ENCODE measurements at places on chromosomes 16 and 17.

DNA sequence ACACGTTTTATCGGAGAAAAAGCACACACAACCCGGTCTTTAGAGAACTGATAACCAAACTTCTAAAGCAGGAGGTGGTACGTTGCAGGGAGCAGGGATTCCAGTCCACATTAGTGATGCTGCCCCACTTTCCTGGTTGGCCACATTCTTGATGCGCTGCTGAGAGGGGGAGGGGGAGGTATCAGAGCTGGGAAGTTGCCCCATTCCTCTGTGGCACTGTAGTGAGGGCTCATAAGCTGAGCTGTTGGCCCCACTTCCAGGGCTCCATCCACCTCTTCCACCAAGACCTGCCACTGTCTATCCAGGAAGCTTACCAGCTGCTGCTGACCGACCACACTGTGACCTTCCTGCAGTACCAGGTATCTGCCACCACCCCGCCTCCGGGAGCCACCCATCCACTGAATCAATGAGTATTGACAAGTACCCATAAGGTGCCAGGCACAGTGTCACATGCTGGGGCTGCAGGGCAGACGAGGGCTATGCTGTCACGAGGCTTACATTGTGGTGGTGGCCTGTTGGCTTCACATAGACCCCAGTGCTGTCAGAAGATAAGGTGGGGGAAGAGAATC is 1.1 kb downstream of the TSEN54 start:
- no peak for DNase-seq

DNA sequence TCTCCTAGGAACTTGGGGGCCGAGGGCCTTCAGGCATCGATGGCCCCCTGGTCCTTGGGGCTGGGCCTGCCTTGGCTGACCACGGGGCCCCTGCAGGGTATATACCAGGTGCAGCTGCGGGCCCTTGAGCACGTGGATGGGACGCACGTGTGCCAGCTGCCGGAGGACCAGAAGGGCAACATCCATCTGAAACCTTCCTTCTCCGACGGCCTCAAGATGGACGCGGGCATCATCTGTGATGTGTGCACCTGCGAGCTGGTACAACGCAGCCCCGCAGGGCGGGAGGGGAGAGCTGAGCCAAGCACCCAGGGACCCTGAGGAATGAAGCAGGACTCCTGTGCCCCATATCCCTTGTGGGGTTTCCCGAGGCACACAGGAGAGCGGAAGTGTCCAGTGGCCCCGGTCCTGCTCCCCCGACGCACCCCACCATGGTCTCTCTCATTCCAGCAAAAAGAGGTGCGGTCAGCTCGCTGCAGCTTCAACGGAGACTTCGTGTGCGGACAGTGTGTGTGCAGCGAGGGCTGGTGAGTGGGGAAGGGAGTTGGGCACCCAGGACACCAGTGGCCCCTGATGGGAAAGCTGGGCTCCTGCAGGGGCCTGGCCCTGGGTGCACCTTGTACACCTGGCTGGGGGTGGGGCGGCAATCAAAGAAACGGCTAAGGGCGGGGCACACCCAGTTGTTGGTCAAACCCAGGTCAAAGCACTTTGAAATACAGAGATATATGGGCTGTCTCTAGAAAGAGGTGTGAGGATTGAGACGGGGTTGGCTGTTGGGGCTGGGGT is 10.6 kb downstream of the ITGB4 start:
- no peak for DNase-seq

DNA sequence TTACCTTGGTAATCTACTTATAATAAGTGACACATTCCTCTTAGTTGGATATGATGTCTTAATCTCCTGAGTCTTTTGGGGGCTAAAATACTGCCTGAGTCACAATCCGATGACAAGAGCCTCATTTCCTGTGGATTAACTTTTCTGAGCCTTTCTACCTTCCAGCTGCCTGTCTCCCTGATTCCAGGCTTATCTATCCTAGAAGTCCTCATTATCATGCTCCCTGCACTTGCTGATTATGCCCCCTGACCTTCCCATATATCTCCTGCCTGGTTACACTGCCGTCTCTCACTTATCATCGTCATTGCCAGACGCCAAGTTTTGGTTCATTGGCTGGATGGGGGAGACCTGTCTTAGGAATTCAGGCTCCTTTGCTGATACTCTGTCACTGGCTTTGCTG is 727.4 kb upstream of the CA10 start:
- no peak for DNase-seq

DNA sequence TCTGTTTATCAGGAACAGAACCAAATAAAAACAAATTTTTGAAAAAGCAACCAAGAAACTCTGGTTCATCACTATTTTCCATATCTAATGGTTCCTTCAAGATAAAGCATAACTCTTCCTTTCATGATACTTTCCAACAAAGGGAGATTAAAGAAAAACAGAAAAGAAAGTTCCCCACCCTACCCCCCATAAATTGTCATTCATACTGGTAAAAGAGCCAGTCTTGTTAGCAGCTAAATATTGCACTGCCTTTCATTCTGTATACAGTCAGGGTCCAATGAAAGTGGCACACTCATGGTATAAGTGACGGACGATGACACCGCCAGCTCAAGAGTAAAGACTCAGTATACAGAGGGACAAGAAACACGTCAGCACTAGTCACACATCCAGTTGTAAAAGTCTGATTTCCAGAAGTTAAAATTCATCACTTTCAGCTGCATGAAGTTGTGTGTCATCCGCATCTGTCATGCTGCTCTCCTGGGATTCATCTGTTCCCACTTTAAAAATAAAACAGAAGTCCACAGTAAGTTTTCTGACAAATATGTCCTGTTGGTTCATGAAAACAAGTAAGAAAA is 68.5 kb downstream of the CDC27 start:
- no peak for DNase-seq

GRCh38 chr16:979147-979546 is 2.4 kb upstream of the SOX8 start:
- DNase-seq = no peak

- no peak for DNase-seq
These were observed 13.2 kb downstream of the TMEM100 start for GRCh38 chr17:55709440-55709839.

GRCh38 chr17:53896047-53896446 is 73.3 kb downstream of the KIF2B start:
- no peak for DNase-seq

DNA sequence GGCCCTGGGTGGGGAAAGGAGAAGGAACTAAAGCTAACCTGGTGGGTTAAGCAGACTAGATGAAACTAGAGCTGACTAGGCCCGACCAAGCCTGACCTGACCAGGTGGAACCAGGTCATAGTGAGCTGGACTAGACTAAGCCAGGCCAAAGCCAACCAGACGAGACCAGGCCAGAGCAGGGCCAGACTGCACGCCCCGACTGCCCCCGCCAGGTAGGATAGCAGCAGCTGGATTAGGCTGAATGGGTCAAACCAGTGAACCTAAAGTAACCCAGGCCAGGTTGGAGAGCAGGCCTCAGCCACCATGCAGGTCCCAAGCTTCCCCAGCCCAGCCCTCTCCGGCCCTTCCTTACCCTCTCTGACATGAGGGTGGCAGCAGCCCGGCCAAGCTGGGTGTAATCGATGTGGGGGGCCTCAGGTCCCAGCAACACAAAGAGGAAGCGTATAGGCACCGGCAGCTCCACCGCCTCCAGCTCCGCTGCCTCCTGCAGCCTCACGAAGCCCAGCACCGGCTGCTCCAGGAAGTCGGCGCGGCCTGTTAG is 9.1 kb downstream of the SLC4A1 start:
- DNase-seq = no peak

- no peak for DNase-seq
These were observed 394.5 kb downstream of the GRIN2A start for GRCh38 chr16:9787717-9788116.

DNA sequence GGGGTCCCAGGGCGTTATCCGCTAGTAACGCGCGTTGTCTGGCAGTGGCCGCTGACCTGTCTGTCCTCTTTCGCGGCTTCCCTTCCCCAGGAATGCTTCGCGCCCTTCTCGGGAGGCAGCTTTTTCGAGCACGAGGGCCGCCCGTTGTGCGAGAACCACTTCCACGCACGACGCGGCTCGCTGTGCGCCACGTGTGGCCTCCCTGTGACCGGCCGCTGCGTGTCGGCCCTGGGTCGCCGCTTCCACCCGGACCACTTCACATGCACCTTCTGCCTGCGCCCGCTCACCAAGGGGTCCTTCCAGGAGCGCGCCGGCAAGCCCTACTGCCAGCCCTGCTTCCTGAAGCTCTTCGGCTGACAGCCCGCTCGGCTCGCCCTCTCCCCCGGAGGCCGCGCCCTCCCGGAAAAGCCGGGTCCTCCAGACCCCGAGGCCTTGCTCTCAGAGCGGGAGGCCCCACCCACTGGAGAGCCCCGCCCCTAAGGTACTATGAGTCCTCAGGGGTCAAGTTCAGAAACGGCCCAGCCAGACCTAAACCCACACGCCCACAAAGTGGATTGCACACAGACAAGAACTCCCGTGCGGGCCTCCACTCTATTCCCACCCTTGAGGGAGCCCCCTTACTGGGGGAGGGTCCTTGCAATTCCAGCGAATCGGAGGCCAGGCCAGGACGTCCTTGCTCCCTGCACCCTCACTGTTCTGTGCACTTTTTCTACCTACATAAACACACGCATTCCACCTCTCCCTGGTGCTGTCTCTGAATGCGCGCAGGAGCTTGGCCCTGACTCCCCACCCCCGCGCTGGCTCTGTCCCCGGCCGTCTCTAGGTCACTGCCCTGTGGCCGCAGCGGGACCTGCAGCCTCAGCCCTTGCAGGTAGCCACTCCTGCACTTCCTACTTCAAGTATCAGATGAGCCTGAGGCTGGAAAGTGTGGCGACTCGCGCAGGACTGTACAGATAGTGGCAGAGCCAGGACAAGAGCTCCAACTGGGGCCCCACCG is 5.4 kb upstream of the SLC5A2 start:
- DNase-seq = no peak

- DNase-seq = no peak
These were observed 174.6 kb upstream of the RPH3AL start for GRCh38 chr17:527247-527646.

- DNase-seq = no peak
These were observed 1.3 kb upstream of the UBALD2 start for GRCh38 chr17:76263896-76264295.

GRCh38 chr17:44774271-44775135 is 15.7 kb downstream of the ADAM11 start:
- DNase-seq = peak; percentile 92

GRCh38 chr16:89154390-89155183 is 17.0 kb upstream of the CDH15 start:
- no peak for DNase-seq

GRCh38 chr16:30526137-30526822 is at the start of gene ZNF768:
Gene ZNF768, minus strand, starts transcription at chr16:30526566. Its CDS starts 153 bp downstream, at chr16:30526413.
- peak; percentile 79 for DNase-seq

GRCh38 chr17:57269052-57269451 is 12.7 kb downstream of the MSI2 start:
- no peak for DNase-seq

DNA sequence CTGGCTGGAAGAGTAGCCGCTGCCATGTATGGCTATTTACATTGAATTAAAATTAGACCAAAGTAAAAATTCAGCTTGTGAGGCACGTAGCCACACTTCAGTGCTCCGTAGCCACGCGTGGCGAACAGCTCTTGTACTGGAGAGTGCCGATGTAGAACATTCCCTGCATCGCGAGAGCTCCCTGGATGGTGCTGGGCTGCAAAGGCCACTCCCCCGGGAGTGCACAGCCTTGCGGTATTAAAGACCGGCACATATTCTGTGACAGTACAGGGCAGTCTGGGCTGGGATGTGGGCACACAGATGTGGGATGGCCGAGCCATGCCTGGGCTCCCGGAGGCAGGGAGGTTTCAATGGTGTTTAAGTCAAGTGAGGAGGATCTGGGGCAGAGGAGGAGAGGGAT is 102.2 kb downstream of the CMIP start:
- no peak for DNase-seq

GRCh38 chr16:83819361-83819760 is 11.6 kb downstream of the HSBP1 start:
- DNase-seq = no peak

GRCh38 chr16:11049396-11050059 is 105.2 kb downstream of the CLEC16A start:
- DNase-seq = peak; percentile 51

DNA sequence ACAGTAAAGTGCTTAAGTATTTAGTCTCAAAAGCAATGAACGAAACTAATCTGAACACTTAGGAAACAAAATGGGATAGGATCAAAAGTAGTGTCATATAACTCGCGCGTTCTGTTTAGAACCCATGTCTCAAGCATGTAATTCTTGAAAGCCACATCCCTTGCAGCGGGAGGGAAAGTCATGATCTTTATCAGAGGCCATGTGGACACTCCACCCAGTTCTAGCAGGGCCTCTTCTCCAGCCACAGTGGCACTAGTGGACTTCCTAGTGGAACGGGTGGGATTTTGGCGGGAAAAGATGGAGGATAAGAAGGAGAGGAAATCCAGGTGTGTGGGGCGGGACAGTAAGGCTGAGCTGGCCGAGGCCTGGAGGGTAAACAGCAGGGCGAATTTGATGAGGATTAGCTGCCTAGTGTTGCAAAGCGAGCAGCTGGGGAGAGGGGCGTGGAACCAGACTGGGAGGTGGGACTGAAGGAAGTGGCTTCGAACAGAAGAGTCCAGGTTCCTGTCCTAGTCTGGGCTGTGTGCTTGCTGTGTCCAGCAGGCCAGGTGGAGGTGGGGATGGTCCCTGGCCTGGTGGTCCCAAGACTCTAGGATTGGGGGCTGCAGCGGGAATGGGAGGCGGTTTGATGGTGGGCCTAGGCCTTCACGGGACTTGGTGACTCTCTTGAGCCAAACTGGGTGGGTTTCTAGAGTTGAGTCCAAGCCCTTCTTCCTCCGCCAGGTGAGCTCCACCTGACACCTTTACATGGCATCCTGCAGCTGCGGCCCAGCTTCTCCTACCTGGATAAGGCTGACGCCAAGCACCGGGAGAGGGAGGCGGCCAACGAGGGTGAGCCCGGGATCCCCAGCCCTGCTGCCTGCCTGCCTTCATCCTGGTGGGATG is 15.9 kb downstream of the POLR3E start:
- no peak for DNase-seq

- DNase-seq = no peak
These were observed 22.1 kb upstream of the NAT9 start for GRCh38 chr17:74798239-74798707.

DNA sequence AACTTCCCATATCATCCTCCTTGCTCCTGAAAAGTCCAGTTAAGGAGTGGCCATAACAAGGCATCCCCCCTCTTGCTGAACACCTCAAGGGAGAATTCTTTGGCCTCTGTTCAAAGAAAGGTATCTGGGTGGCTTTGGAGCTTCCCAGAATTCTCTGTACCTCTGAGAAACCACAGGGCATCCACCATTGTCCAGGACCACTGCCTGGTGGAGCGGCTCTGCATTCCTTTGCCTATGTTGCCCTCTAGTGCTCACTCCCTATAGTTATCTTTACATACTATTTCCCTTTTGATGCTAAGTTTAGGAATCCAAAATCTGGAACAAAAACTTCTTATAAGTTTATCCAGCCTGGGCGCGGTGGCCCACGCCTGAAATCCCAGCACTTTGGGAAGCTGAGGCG is 30.3 kb downstream of the CHD9NB start:
- no peak for DNase-seq
